ENCODE measurements at places on chromosomes 6 and 20.

- no peak for DNase-seq
Measured at GRCh38 chr6:36378936-36379335, 8.5 kb downstream of the ETV7 start.

GRCh38 chr20:15419856-15420255 lies 1082.4 kb upstream of the FLRT3 start:
- DNase-seq, result no peak

- DNase-seq, result no peak
Measured at GRCh38 chr6:142406131-142406530, 104.3 kb downstream of the ADGRG6 start.

DNA sequence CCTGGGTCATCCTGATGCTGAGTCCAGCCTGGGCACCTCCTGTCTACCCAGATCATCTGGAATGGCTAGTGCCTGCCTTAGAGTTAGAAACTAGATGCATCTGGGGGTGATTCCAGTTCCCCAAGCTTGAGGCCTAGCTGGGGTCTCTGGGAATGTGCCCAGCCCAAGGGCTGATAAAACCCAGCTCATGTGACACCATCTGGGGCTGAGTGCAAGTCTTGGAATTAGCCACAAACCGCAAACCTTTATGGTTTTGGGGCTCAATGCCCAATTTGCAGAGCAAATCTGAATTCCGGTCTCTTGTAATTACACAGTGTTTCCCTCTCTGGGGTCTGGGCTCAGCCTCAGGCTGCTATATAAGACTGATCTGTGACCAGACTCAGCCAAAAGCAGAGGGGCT lies at the start of gene BPIFB4:
TSS of gene BPIFB4 (plus strand) at position 385 of the 400 bp plus-strand sequence. CDS start 1,884 bp downstream, outside the sequence.
- DNase-seq, result no peak

- no peak for DNase-seq
Measured at GRCh38 chr6:38495922-38496635, 143.7 kb downstream of the BTBD9 start.

GRCh38 chr6:132388291-132388690 lies 13.0 kb downstream of the MOXD1 start:
- no peak for DNase-seq

DNA sequence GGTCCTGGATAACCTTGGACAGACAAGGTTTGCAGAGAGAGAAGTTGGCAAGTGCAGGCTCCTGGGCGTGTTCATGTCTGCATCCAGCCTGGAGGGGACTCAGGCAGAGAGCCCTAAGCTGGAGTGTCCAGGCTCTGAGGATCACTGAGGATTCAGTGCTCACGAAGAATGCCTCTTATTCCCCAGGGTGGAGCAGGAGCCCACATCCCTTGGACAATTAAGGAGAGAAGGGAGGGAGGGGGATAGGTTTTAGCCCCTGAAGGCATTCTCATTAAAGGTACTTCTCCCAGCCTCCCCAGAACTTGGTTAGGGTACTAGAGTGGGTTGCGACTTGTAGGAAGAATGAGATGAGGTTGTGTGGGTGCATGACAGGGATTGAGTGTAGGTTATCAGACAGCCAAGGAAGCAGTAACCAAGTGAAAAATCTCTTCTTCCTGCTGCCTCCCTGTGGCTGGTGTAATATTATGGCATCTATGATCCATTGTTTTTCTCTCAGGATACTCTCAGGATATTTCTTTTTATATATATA lies 680 bp downstream of the HLA-DPB1 start:
- no peak for DNase-seq

GRCh38 chr20:25461786-25462545 lies 54.5 kb downstream of the GINS1 start:
- no peak for DNase-seq

- no peak for DNase-seq
Measured at GRCh38 chr20:54103762-54104600, 33.6 kb upstream of the BCAS1 start.

DNA sequence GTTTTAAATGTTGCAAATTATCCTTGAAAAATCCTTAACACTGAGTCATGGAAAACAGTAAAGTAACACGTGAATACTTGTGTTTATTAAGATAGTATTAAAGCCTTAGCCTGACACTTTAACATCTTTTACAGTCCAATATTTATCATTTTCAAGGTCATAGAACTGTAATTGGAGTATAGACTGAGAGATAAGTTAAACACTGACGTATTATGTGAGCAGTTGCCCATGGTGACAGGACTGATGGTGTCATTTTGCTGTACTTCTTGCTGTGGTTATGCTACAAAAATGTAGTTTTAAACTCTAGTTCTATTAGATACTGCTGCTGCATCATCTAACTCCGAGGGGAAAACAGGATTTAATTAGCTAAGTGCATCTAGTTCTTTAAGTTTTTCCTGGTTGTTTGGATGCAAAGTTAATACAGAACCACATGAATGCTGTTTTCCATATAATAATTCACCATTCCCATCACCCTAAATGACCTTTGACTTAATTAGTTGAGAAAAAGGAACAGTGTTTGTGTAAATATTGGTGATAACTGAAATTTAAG lies 37.8 kb downstream of the SLC2A12 start:
- no peak for DNase-seq

DNA sequence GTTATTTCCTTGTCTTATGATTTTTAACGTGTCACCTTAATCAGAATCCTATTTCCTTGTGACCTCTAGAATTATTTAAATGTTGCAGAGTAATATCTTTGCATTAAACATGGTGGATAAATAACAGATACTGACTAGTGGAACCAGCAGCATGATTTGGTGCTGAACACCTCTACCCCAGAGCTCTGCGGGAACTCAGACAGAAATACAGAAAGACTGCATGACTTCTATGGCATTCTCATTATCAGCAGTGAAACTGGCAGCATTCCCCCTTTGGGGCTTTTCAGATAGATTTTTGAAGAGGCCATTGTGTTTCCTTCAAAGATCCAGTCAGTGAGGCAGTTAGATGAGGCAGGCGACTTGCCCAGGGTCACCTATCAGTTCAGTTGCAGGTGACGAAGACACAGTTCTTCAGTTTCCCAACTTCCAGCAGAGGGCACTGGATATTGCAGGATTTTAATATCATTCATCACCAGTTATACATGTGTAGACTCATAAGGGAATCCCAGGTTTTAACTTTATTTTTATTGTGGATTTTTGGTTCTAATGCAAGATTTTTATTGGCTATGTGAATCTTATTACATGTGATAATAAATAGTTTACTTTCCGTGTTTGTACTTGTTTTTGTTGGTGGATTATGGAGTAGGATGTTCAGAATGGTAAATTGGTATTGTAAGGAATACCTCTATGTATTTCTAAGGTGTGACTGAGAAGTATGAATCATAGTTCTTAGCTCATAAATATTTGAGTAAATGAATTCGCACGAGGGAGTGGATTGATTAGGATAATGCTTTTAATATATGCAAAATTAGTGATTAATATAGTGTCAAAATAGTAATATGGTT lies 81.3 kb downstream of the AFDN start:
- no peak for DNase-seq

DNA sequence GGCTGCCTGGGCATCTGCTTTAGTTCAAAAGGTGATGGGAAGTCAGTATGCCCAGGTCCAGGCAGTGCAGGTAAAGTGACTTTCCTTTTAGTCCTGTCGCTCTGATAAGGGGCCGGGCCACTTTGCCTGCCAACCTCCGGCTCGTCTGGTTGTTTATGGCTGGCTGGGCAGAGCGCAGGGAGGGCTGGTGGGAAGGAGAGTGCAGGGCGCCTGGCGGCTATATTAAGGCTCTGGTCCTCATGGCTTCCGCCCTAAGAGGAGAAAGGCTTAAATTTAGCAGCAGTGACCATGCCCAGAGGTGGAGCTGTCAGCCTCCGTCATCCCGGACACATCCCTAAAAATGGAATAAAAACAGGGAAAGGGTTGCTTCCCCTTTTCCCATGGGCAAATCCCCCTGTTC lies 14.6 kb downstream of the GATA5 start:
- no peak for DNase-seq

- DNase-seq, result no peak
Measured at GRCh38 chr20:36873498-36874189, 2.3 kb upstream of the TLDC2 start.

GRCh38 chr20:4427940-4428586 lies 293.6 kb upstream of the PRND start:
- DNase-seq, result no peak

DNA sequence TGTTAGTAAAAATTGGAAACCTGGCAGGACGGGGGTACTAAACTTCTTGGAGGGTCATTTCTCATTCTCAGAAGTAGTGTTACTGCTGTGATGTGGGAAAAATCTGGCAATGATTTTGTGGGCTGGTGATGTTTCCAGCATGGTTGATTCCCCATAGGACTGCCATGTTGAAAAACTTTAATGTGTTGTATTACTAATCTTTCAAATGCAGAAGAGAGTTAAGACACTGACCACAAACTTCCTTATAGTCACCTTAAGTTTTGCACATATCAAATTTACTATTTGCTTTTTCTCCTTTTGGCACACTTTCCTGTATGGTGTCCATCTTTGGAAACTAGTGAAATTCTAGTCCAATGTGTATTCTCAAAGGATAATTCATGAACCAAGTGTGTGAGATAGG lies 236.2 kb upstream of the TAB2 start:
- no peak for DNase-seq

DNA sequence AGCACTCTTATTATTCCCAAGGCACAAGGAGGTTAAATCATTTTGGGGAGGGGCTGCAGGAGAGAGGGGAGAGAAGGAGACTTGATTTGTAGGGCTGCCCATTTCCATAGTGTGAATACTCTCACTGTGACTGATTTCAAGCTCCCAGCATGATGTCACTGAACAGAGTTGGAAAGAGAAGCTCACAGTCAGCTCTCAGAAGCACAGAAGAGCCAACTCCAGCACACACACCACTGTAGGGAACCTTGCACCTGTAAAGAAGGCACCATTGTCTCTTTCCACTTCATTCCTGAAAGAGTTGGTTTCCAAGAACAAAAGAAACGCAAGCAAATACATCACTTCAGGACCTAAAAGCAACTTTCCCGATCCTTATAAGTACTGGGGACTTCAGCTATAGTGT lies 12.7 kb upstream of the STK35 start:
- no peak for DNase-seq

GRCh38 chr6:15327271-15327670 lies 81.4 kb downstream of the JARID2 start:
- DNase-seq, result no peak

- no peak for DNase-seq
Measured at GRCh38 chr6:43584892-43585570, 9.0 kb downstream of the POLH start.

- no peak for DNase-seq
Measured at GRCh38 chr20:62650551-62651284, 8.4 kb downstream of the SLCO4A1 start.

GRCh38 chr6:15412767-15413166 lies 166.9 kb downstream of the JARID2 start:
- DNase-seq, result no peak

- DNase-seq, result no peak
Measured at GRCh38 chr6:118042855-118043254, 135.8 kb downstream of the SLC35F1 start.

GRCh38 chr6:159008656-159009288 lies 8.8 kb upstream of the RSPH3 start:
- no peak for DNase-seq

DNA sequence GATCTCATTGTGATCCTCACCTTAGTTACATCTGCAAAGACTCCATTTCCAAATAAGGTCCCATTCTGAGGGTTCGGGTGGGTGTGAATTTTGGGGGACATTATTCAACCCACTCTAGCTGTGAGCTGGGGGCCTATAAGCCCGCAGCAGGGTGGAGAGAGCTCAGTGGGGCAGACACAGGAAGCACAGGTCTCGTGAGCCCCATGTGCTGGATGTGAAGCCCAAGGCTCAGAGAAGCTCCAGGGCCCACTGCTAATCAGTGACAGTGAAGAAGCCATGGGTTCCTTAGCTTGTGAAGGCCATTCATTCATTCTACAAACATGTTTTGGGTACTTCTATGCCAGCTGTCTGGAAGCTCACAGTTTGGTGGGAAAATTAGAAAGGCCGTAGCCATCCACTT lies 47.5 kb downstream of the CHMP4B start:
- DNase-seq, result no peak

DNA sequence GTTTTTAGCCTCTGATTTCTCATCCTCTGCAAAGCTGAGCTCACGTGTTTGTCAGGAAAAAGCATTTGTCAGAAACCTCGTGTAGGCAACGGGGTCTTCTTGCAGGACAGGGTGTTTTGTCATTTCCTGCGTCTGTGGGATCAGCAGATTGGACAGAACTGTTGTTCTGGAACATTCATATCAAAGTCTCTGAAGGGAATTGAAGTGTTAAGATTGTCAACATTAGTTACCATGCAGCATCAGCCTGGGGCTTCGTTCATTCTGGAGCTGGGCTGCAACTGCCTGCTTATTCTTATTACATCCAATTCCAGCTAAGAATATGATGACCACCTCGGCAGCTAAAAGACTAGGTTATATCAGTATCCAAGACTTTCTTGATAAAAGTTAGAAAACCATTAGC lies 71.0 kb upstream of the RALGAPA2 start:
- no peak for DNase-seq

DNA sequence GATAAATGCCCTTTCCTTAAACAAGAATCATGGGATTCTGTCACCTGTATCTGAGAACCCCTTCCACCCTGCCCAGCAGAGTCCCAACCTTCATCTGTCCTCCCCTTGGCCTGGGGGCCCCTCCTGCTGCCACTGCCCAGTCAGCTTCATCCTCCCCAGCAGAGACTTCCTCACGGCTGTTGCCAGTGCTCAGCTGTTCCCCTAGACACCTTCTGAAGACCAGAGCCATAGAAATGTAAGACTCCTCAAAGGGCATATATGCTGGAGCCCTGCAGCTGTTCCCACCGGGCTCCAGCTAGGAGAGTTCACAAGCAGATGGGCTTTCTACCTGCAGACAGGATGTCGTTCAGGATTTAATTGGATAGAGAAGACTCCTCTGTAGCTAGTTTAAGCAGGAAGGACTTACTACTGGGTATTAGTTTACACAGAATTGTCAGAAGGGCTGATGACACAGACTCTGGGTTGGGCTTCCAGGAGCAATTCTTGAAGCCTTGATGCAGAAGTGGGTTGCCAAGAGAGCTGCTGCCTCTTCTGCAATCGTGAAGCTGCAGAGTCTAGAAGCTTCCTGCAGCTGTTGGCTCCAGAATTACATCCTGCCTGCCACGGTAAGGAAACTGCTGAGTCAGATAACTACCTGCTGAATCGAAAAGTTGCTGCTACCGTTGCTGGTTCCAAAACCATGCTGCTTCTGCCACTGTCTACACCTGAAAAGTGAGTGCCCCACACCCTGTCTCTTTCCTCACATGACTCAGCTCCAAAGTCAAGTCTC lies 57.1 kb upstream of the MLN start:
- DNase-seq, result no peak

GRCh38 chr20:24779131-24779530 lies 169.9 kb upstream of the CST7 start:
- DNase-seq, result no peak

DNA sequence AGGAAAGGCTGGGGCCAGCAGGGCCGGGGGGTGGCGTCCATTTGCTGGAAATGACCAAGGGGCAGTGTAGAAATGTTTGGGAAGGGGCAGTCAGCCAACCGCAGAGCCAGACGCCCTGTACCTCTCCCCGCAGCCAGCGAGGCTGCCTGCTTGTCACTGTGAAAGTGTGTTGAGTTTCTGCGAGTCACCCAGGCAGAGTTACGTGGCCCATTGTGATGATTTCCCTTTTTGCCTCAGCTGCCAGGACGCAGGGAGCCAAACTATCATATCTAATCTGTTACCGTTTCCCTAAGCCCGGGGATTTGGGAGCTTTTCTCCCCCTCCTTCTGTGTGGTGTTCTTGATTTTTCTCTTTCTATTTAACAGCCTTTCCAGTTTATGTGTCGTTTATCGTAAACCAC lies 67.9 kb upstream of the STX16 start:
- DNase-seq, result no peak

GRCh38 chr6:82076916-82077315 lies 170.6 kb downstream of the IBTK start:
- peak; percentile 21 for DNase-seq

All from AG09309 (cell line).